ENCODE measurements at places on chromosomes 13 and 19.
A peak's percentile ranks its signal among the peaks of the same experiment; 100 is the strongest.

DNA sequence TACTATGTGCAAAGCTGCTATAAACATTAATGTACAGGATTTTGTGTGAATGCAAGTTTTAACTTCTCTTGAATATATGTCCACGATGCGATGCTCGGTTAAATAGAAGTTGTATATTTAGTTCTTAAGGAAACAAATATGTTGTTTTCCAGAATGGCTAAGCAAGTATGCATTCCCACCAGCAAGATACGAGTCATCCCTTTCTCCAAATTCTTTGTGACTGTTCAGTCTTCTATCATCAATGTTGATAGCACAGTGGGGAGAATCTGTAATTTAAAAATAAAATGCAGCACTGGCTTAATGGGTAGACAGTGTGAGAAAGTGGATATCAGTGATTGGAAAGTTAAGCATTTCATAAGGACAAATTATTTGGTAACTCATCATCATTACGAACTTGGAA is 1340.8 kb downstream of the PCDH9 start:
- no peak for DNase-seq

DNA sequence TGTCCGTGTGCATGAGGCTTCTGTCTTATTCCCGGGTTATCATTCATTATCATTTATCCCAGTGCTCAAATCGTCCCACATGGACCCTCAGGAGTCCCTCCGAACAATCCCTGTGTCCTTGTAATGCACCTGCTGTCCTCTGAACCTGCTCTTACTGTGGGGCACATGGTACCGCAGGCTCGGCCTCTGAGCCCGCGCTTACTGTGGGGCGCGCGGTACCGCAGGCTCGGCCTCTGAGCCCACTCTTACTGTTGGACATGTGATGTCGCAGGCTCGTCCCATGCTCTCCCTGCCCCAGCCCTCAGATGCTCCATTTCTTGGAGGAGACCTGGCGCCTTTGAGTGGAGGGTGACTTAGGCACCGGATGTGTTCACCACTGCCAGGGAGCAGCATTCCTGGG is 16.8 kb upstream of the ZNF554 start:
- DNase-seq = no peak

DNA sequence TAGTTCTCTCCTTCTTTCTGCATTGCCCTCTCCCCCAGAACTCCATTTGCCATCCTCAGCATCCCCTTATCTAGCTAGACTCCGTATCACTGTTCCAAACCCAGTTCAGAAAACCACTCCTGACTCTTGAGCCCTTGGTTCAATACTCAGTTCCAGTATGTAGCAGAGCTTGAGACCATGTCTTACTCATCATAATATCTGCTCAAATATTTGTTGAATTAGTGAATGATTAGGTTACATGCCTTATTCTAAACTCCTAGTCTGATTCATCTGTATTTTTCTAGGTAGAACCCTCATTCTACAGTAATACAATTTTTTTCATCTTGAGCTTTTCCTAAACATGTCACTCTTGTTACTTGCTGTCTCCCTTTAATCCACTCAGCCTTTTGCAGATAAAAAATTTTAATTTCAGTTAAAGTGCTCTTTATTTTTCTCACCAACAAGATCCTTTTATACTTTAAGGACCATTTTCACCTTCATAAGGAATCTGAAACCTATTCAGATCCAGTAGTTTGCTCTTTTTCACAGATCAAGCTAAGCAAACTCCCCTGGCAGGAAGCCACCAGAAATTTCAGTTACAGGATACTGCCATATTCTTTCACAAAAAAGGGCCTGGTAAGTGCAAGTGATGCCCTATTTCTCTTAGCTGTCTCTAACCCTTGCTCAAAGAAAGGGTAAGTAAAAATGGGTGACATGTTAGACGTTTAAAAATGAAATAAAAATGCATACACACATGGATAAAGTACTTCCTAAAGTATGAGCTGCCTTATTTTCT is 23.1 kb upstream of the INTS6 start:
- no peak for DNase-seq

DNA sequence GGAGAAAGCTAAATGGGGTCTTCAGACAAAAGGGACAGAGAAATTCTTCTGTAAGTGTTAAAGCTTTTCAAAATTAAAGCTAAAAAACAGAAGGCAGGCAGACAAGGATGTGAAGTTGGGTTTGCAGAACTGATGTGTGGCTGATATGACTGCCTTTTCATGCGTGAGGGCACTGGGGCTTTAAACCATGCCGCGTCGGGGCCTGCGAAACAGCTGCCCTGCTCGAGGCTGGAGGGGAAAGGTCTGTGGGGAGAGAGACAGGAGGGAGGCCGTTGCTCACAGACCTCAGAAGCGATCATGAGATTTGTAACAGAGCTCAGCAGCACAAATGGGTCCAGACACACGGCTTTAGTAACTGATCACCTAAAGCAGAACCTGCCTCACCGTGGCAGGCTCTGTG is 23.5 kb downstream of the CAPS start:
- DNase-seq = no peak

- DNase-seq = no peak
Measured at GRCh38 chr19:35608251-35608650, 4.3 kb upstream of the HAUS5 start.

DNA sequence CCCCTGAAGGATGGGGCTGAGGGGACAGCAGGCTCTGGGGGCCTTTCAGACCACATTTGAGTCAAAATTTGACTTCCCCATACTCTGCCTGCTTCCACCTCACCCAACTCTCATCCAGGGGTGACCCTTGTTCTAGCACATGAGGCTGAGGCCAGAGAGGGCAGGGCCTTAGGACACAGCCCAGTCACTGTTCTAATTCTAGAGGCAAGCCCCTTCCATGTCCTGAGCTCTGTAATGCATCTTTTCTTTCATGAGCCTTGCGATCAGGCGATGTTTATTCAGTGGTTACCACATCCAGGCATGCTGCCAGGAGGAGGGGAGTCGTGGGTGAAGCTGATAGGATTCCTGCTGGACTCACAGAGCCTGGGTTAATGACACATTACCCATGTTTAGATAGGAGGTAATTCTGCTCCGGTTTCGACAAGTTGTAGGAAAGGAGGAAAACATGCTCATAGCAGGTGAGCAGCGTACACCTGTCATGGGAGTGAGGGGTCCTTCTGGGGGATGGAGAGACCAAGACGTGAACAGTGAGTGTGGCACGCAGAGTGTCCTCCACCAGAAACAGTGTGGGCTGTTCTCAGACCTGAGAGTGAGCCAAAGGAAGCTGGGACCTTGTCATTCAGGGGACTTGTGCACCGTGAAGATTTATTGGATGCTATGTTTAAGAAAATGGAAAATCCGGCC is 9.3 kb downstream of the RPS9 start:
- DNase-seq = peak; percentile 56

GRCh38 chr13:32669030-32669646 is 82.9 kb downstream of the PDS5B start:
- no peak for DNase-seq

DNA sequence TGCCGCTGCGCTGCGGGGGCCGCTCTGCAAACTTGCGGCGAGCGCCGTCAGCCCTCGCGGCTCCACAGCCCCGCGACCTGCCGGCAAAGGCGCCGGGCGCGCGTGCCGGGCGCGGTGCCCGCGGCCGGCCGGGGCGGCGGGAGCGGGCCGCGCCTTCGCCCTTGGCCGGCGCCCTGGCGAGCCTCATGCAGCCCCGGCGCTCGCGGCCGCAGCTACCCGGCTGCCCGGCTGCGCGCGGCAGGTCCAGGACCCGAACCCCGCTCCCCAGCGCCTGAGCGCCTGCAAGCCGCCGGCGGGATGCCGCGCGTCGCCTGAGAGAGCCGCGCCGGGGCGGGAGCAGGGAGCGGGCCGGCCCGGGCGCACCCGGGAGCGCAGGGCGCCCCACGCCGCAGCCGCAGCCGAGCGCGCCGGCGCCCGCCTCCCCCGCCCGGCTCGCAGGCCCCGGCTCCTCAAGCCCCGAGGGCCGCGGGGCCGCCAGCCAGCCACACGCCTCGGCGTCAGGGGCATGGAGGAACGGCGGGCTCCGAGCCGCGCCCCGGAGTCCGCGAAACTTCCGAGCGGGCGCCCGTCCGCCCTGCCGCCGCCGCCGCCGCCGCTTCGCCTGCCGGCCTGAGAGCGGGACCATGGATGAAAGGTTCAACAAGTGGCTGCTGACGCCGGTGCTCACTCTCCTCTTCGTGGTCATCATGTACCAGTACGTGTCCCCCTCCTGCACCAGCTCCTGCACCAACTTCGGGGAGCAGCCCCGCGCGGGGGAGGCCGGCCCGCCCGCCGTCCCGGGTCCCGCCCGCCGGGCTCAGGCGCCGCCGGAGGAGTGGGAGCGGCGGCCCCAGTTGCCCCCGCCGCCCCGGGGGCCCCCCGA is 564 bp downstream of the HS6ST3 start:
- no peak for DNase-seq

DNA sequence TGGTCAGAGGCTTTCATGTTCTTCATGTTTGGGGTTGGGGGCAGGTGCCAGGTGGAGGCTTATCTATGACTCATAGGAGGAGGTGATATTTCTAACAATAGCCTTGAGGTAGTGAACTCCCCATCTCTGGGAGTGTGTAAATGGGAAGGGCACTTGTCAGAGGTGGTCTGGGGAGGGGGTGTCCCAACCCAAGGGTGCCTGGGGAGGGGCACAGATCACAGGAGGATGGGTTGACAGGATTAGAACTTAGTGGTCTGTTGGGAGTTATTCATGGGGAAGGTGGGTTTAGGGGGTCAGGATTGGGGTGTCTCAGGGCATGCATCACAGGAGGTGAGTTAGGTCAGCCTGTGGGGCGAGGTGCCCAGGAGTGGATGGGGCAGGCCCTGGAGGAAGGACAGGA is 1.6 kb downstream of the ACTL9 start:
- DNase-seq = no peak

DNA sequence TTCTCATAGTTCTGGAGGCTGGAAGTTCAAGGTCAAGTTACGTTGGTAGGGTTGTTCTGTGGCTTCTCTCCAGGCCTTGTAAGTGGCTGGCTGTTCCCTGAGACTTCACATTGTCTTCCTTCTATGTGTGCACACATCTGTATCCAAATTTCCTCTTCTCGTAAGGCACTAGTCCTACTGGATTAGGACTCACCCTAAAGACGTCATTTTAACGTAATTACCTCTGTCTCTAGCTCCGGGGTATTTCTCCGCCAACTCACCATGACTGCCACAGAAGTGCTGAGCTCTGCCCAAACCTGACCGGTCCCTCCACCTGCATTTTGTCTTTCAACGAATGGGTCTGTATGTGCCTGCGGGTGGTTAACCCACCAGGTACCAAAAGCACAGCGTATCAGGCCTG is 8.7 kb upstream of the SYDE1 start:
- no peak for DNase-seq

GRCh38 chr13:25752957-25753551 is 298.8 kb downstream of the SHISA2 start:
- DNase-seq = no peak

- no peak for DNase-seq
Measured at GRCh38 chr19:12450844-12451243, 10.0 kb upstream of the ZNF443 start.

DNA sequence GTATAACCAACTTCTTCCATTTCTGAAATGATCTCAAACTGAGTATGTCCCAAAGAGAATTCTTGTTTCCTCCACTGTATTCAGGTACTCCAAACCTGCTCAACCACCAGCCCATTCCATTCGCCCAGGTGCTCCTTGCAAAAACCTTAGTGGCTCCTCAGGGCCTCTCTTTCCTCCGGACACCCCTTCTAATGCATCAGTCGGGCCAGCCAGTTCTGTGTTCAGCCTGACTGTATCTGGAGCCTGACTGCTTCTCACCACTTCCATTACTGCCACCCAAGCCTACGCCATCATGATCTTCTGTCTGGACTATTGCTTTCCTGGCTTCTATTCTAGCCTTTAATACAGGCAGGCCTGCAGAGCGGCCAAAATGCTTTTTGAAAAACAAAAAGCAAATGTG is 1.5 kb downstream of the PHF11 start:
- DNase-seq = no peak

Measured in amygdala (tissue), 56 donors.